ENCODE measurements at places on chromosomes 12 and 14.

DNA sequence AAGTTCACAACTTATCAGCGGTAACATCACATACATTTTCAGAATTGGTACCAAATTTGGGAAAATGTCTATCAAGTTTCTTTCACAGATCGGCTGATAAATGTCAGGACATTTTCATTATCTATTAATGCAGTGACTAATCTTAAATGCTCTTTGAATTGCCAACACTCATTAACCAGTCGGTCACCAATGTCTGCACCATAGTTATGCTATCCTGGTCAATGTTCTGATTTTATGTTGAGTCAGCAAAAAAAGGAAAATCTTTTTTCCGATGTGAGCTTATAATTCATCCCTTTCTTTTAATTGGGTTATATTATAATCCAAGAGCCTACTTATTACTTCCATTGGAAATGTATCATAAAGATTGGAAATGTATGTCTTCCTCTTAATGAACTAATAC, 77.2 kb downstream of the NTF3 start:
- DNase-seq, result no peak

DNA sequence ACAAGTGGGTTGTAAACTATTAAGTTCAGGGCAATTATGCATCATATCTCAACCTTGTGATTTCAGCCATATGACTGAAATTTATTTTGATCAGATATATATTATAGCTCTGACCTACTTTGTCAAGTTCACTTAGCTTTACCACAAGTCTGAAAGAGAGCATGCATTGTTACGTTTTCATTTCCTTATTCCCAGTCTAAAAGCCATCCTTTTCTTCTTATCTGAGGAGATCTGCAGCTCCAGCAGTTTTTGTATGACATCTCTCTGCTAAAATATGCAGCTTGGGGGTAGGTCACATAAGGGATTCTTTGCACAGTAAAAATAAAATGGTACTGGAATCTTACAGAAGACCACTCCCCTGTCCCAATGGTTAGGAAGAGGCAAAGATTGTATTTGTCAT, 1682.8 kb upstream of the FLRT2 start:
- no peak for DNase-seq

DNA sequence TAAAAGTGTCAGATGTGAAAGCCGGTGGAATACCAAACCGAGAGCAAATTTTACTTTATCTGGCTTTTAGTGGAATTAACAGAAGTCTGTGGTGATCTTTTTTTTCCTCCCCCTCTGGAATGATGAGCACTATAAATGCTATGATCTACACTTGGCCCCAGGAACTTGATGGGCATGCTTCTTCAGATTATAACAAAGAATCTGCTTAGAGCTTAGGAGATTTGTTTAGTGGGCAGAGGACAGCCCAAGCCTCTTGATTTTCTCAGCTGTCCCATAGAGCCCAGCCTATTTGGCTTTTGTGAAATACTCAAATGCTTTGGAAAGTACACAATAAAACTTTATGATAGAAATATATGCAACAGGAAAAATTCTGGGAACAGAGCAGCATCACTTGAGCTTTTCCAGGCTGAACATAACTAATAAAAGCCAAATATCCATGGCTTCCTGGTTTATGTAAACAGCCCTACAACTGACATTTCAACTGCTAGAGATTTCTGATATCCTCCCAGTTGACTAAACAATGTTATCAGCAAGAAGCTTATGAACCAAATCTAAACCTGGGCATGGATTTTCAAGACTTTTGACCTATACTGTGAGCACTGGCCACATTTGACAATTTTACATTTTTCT, 149.6 kb downstream of the PLXNC1 start:
- no peak for DNase-seq

DNA sequence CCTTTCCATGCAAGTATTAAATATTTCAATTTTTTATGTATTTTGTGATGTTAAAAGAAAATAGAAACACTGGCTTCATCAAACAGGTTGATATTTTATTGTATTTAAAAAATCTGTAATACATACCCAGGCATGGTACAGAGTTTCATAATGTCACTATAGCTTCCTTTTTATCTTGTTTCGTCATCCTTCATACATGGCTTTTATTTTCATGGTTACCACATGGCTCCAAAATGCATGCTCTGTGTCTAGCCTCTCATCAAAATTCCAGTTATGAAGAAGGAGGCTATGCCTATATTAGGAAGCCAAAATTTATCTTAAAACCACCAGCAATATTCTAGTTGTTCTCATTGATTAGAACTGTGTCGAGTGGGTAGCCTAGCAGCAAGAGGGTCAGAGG, 464.8 kb downstream of the BTG1 start:
- DNase-seq, result no peak

GRCh38 chr14:57796556-57796955, 69.3 kb downstream of the SLC35F4 start:
- no peak for DNase-seq

DNA sequence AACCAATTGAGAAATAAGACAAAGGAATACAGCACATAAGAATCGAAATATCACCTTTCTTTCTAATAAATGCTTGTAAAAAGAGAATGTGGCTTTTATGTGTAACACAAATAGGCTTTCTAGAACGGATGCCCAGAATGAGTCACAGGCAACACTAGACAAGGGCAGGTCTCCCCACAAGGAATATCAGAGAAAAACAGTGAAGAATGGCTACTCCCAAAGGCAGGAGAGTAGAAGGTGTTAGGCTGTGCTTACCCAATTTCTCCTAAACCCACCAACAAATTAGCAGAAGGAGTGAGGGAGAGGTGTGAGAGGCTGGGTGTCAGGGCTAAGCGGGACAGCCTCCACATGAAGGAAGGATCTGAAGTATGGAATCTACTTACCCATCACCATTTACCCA, 55.2 kb downstream of the GALNT4 start:
- DNase-seq, result no peak

DNA sequence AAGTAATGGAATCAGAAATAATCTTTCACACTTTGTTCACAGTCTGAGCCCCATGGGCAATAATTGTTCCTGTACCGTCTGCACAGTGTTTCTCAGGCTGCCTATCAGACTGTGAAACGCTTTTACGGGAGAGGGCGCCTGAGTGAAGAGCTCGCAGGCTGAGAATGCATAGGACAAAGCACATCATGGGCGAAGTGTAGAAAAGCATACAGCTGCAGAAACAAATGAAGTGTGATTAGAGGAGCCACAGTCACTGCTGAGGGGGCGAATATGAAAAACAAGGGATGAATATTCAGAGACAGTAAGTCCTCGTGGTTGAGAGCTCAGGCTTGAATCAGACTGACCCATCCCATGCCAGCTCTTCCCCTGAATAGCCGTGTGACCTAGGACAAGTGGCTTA, 438.4 kb upstream of the DCN start:
- DNase-seq, result no peak

GRCh38 chr12:42056130-42056529, 88.5 kb downstream of the GXYLT1 start:
- DNase-seq, result no peak

DNA sequence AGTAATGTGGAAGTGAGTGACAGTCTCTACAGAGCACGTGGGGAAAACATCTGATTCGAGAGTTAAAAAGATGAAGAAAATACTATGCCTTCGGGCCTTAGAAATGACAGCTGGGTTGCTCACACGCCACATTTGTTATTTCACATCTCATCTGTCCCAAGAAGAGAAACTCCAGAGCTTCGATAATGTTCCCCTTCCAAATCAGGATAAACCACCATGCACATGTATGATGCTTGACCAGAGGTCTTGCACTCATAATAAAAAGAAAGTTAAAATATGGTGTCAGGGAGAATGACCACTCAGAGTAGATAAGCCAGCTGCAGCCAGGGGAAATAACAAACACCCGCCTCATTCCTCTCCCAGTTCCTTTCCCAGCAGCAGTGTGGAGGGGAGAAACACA, 34.6 kb downstream of the NIN start:
- DNase-seq, result no peak

DNA sequence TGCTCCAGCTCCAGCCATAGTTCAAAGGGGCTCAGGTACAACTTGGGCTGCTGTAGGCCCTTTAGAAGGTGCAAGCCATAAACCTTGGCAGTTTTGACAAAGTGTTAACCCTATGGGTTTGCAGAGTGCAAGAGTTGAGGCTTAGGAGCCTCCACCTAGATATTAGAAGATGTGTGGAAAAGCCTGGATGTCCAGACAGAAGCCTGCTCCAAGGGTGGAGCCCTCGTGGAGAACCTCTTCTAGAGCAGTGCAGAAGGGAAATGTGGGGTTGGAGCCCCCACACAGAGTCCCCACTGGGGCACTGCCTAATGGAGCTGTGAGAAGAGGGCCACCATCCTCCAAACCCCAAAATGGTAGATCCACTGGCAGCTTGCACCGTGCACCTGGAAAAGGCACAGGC, 45.1 kb downstream of the RPS29 start:
- no peak for DNase-seq

DNA sequence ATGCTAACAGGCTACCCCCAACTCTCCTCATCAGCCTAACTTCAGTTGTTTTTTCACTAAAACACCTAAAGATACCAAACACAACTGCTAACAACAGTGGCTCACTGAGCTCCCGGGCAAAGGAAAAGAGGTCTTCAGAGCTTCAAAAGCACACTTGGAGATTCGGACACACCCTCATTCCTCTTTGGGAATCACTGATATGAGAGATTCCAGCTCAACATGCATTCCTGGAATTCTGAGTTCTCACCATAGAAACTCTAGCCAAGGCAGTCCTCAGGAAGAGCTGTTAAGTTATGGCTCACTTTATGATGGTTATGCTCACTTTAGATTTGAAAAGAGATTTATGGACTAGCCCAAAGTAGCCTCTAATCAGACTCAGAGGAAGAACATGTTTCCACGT, 40.1 kb downstream of the STXBP6 start:
- DNase-seq, result no peak

GRCh38 chr12:38588624-38589305, 272.2 kb downstream of the ALG10B start:
- DNase-seq, result no peak

DNA sequence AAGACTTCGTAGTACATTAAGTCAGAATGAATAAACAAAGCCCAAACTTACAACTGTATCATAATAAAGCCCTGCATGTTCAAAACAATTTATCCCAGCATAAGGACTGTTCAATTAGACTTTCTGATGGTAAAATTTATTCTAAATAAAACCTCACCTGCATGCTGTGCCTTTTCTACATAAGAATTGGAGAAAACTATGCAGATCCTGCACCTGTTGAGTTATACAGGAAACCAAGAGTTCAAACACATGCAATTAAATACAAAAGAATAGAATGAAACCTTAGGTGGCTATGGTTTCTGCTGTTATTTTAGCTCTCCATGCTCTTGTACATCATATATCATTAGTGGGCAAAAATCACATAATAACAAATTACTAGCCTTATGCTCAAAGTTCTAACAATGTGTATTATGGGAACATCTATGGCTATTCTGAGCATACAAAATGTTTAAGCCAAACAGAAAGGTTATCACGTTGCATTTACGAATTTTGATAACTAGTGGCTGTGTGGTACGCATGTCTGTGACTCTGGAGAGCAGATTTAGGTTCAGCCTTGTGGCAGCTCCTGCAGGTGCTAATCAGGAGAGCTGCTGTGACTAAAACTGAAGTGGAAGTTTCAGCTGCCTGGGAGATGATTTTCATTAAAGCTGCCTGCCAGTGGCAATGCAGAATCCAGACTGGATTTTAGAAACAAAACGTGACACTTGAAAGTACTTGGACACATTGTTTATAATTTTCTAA, 36.1 kb upstream of the LRFN5 start:
- no peak for DNase-seq

DNA sequence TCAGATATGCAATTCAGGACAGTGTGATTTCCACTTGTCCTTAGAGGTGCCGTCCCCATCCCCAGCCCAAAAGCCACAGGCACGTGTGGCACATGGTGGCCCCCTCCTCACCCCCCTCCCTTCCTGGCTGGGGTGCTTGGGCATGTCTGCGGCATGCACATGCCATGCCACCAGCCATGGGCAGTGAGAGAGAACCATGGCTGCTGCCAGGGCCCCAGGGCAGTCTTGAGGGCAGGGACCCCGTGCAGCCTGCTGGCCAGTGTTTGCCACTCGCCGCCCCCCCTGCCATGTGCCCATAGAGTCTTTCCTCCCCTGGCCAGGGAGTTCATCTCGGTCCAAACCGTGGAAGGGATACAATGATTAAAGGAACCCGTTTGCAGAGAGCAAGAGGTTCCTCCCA, 41.5 kb downstream of the TNFAIP2 start:
- DNase-seq, result no peak

GRCh38 chr12:114447274-114447716, 41.4 kb upstream of the TBX5 start:
- DNase-seq, result no peak

GRCh38 chr12:62767496-62767895, 167.5 kb downstream of the PPM1H start:
- DNase-seq, result no peak

DNA sequence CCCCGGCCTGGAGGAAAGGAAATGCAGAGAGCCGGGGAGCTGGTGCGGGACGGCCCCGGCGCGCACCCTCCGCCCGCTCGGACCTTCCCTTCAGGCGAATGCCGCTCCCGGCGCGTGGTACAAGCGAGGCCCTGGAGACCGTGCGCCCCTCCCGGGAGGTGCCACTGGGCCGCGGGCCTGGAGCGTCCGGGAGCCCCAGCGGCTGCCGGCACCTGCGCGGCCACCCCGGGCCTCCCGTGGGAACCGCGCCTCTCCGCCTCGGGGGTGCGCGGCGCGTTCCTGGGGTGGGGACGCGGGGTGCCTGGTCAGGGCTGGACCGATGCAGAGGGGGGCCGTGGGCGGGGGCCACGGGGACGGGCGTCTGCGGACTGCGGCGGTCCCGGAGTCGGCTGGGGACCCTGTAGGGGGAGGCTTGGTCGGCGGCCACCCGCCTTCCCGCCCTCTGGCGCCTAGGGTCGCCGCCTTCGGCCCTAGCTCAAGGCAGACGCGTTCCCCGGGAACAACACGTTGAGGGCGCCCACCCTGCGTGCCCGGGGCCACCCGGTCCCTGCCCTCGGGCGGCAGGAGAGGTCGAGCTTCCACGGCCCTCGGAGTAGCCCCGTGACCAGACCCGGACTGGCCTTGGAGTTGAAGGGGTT, 599 bp downstream of the PAPLN start:
- no peak for DNase-seq
